HFF-Myc (cell line): ENCODE measurements at places on chromosomes 1 and 21.

GRCh38 chr1:77370161-77370560 lies 88.3 kb downstream of the AK5 start:
- DNase-seq = no peak

GRCh38 chr1:9437961-9438430 lies 101.3 kb upstream of the SLC25A33 start:
- DNase-seq = no peak

DNA sequence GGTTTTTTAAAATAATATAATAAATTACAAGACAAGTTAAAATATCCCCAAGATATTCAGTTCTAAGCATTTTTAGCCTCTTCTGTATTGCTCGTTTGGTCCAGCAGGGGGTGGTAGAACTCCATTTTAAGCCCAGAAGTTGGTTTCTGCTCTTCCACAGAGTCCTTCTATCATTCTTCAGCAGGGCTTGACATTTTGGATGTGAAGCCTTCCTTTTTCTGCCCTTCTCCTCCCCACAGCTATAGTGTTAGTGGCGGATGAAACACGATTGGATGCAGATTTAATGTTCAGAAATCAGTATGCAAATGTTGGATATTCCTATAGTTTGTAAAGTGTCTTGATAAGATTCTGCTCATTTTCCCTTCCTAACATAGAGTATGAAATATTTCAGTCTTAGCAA lies 1.4 kb downstream of the NCAM2 start:
- peak; percentile 15 for DNase-seq

DNA sequence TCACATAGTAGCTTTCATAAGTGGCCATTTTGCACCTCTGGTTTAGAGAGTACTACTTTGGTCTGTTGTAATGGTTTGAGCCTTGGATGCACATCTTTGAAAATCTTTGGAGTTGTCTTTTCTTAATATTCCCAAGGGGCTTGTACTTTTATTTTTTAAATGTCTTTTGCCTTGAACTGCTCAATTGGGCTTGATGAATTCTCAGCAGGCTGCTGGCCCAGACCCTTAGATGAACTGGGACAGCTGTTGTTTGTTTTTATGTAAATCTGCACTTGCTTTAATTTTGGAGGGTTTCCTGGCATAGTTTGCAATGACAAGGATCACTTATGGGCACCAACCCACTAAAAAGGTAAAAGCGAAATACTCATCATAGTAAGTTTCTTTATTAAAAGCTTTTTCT lies 24.9 kb downstream of the NGF start:
- no peak for DNase-seq

- peak; percentile 75 for DNase-seq
Observed at GRCh38 chr21:42997053-42997452, 22.7 kb downstream of the PKNOX1 start.

DNA sequence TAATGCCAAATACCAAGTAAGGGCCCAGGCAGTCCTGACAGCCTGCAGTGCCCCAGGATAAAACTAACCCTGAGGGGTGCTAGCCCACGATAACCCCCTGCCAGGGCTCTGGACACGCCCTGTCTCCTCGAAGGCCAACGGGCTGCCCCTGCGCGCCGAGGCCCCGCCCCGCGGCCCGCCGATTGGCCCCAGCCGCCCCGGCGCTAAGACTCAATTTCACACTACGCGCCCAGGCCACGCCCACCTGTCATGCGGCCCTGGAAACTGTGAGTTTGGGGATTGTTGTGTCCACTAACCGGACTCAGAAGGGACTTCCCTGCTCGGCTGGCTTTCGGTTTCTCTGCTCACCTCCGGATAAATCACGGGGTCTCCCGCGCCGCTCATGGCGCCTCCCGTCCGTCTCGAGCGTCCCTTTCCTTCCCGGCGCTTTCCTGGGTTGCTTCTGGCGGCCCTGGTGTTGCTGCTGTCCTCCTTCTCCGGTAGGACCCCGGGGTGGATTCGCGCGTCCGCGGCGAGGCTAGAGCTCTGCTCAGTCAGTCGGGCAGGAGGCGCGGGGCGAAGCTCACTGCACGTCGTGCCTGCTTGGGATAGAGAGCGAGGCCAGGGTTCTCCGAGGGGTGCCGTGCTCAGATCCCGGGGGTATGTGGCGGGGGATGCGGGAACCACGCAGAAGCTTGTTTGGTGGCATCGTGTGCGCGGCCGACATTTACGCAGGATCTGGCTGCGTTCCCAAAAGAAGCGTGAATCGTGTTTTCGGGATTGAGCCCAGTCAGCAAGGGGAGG lies at the start of gene CR1L:
Gene CR1L, plus strand, starts transcription at position 282 of the 783 bp plus-strand sequence. Its CDS starts 101 bp downstream, at position 383.
- DNase-seq = no peak

DNA sequence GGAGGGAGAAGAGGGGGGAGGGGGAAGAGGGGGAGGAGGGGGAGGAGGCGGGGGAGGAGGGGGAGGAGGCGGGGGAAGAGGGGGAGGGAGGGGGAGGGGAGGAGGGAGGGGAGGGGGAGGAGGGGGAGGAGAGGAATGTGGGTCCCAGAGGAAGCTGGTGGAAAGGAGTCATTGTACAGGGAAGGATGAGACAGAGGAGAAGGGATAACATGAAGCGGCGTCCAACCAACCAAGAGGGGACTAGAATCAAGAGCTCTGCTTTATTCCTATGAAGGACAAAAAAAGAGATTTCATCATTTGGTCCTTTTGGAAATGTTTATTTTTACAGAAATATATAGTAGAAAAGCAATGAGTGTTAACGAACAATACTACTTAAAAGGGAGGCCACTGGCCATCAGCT lies 24.5 kb downstream of the COA6 start:
- DNase-seq = no peak

DNA sequence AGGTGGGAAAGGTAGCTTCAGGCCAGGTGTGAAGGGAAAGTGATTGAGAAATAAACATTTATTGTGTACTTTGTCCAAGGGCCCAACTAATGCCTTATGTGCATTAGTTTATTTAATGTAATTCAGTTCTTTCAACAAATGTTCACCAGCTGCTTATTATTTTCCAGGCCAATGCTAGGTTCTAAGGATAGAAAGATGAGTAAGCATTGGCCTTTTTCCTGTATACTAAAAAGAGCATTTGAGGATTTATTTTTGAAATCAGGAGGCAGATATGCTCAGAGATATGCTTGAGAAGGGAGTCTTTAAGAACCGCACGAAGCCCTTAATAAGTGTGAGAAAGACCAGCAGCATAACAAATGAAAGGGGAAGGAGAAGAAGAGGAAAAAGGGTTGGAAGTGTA lies 32.0 kb downstream of the CLCA1 start:
- no peak for DNase-seq

GRCh38 chr21:41217671-41218385 lies 49.9 kb downstream of the BACE2 start:
- DNase-seq = no peak

DNA sequence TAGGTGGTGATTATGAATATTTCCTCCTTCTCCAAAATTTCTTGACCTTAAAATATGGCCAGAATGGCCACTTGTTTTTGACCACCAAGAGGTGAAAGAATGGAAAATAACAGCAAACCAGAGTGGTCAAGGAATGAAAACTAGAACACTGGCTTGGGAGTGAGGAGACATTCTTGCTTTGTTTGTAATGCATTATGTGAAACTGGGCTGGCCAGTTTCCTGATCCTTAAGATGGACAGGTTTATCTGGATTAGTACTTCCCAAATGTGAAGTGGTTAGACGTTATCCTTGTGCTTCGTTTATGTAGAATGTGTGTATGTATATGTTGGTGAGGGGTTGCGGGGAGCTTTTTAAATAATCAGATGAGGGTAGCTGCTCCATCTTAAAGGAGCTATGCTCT lies 12.8 kb downstream of the PLA2G4A start:
- DNase-seq = no peak

DNA sequence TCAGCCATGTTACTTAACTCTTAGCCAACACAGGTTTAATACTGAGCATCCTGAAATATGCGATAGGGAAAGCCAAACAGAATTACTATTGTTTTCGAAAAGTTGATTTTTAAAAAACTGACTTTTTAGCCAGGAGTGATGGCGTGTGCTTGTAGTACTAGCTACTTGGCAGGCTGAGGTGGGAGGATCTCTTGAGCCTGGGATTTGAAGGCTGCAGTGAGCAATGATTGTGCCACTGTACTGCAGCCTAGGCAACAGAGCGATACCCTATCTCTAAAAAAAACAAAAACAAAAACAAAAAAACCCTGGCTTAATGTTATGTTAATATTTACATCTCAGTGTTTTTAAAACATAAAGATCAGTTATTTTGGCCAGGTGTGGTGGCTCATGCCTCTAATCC lies 16.7 kb downstream of the NMNAT1 start:
- no peak for DNase-seq

- DNase-seq = no peak
Observed at GRCh38 chr21:35395728-35396127, 346.6 kb upstream of the RUNX1 start.

- no peak for DNase-seq
Observed at GRCh38 chr1:208080396-208081286, 163.5 kb downstream of the PLXNA2 start.

- DNase-seq = no peak
Observed at GRCh38 chr1:198679535-198680173, 40.8 kb downstream of the PTPRC start.

GRCh38 chr1:101748077-101748476 lies 248.6 kb downstream of the OLFM3 start:
- DNase-seq = no peak

- no peak for DNase-seq
Observed at GRCh38 chr1:7218210-7218832, 433.1 kb downstream of the CAMTA1 start.

DNA sequence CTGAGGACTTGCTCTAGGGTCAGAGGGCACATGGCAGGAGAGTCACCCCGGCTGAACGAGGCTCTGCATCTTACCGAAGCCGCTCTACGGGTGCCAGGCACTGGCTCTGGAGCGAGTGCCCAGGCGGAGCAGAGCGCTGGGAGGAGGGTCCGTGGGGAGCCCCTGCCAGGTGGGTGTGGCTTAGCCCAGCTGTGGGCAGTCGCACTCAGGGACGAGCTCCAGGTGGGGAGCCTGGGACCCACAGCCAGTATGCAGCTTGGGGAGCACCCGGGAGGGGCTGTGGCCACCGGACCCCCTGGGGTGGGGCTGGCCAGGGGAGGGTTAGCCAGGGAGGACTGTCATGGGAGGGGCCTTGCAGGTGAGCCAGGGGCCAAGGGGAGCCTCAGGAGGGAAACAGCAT lies 3.8 kb downstream of the AGRN start:
- DNase-seq = no peak

GRCh38 chr1:31346785-31347184 lies 26.1 kb downstream of the FABP3 start:
- no peak for DNase-seq

DNA sequence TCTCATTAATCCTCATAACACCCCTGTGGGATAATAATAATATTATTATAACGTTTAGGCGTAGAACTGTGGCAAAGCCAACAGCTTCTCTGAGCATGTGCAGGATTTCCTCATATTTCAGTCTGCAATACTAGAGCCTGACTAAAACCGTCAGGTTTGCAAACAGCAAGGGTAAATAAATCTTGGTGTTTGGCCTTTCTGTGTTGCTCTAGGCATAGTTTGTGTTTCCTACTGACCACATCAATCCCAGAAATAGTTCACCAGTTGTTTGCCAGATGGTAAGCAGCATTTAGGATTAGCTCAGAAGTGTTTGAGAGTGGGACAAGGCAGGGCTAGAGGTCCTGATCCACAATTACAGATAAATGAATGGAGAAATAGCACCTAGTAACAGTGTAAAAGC lies 2.8 kb upstream of the KCNA3 start:
- DNase-seq = peak; percentile 9

DNA sequence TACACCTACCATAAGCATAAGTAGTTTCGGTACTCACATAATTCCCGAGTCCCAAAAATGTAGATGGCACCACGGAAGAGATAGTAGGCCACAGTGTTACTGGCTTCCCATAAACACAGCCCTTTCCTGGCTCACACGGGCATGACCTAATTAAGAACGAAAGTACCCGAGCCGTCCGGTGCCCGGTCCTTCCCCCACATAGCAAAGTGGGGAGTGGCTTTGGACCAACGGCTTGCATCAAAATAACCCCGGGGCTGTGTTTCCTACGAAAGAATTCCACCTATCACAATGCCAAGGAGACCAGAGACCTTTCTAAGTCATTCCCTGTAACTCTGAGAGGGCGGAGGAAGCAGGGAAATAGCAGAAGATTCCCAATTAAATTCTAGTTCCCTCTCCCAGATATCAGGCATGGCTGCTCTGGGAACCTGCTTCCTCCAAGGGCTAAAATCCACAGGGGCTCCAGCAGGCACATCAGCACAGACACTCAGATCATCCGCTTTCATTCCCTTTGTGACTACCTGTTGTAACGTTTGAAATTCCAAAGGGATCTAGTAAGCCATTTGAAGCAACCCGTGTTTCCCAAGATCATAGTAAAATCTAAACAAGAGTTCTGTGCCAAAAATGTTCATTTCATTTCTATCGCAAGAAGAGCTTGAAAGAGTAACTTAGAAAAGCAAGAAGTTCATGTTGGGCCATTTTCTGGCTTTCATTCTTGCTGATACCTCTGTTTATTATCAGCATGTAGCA lies at the start of gene TMPRSS3:
Gene TMPRSS3, minus strand, starts transcription at position 148 of the 747 bp plus-strand sequence. CDS start 635 bp downstream, outside the sequence.
- DNase-seq = no peak

- no peak for DNase-seq
Observed at GRCh38 chr21:41610042-41610839, 102.3 kb upstream of the TMPRSS2 start.

DNA sequence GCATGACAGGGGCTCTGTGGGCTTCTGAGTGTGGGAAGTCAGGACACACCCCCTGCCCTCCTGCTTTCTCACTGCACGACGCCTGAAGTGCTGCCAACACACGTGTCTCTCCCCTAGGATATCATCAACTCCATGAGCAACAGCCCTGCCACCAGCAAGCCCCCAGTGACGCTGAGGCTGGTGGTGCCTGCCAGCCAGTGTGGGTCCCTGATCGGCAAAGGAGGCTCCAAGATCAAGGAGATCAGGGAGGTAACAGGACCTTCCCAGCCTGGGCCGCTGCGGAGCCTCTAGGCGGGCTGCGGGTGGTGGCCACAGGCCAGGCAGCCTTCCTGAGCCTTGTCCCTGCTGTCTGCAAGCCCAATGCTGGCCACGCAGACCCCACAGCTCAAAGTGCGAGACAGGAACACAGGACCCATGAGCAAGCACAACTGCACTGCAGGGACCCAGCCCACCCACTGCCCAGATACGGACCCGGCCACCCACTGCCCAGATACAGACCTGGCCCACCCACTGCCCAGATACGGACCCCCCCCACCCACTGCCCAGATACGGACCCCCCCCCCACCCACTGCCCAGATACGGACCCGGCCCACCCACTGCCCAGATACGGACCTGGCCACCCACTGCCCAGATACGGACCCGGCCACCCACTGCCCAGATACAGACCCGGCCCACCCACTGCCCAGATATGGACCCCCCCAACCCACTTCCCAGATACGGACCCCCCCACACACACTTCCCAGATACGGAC lies 72.2 kb upstream of the COL6A1 start:
- DNase-seq = no peak

DNA sequence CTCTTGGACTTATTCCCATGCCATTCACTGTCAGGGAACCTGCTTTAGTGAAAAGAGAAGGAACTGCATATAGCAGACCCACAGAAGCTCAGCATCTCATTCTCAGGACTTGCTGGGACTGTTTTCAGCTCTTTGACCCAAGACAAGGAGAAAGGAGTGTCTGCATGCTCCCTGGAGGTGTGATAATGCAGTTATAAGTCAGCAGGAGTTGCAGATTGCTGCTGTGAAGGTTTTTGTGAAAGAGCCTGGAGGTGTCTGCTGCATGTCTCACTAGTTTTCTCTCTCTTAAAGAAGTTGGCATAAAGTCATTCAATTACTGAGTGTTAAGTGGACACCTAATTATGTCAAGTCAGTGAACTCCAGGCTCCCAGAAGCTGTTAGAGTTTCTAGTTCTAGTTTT lies 343.4 kb downstream of the BRINP2 start:
- DNase-seq = no peak

GRCh38 chr1:43878440-43878839 lies 55.2 kb upstream of the ARTN start:
- DNase-seq = no peak
